Breast epithelium (tissue), 4 donors: ENCODE measurements at places on chromosomes 4 and X. TPM values are rescaled to one million over a fixed set of nuclear protein-coding genes. Genes with fewer than 3 reads are reported as not detected.

DNA sequence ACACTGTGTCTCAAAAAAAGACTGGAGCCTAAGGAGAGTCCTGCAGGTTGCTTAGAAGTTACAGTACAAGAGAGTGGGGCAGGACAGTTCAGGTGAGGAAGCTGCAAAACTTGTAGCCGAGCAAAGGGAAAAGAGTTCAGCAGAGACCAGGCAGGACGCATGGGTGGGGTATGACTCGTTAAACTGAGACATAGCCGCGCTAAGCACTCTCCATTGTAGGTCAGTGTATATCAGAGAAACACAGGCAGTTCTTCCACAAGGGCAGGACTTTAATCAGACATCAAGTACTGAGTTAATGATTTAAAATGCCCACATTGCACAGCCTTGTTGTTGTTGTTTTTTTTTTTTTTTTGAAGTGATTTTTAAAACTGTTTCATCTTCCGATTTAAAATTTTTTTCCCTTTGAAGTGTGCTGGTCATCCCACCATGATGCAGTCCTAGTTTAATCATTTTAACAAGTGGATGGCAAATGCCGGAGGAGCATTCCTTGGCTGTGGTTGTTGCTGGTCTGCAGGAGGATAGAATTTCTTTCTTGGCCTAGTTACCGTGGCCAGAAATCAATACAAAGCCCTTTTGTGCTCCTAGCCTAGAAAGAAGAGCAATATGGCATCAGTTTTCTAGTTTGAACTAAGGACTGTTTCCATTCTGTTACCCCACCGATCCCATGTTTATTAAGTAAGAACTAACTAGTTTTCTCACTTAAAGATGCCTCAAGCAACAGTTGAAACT lies 10.3 kb downstream of the LAP3 start:
- peak; percentile 29 for DNase-seq
- no peaks in the 10 kb centered on the region for H3K36me3 ChIP-seq
- no peaks in the 10 kb centered on the region for H3K4me1 ChIP-seq
- H3K4me3 ChIP-seq: no peak overlapping the region
- no peaks in the 10 kb centered on the region for H3K27me3 ChIP-seq

DNA sequence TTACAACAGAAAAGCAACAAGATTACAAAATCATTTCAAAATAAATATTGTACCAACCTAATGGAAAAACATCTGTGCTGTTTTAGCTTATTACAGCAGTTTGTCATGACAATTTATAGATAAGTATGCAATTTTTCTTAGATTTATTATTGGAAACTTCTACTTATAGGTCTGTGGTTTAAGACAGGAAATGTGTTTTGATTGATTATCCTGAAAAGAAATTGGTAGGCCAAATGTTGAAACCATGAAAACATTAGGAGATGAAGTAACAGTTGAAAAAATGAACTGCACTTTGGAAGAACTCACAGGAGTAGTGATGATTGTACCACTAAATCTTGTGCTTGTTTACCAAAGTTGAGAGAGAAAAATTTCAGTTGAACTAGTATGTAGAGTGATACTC lies 162.2 kb upstream of the GIMD1 start:
- no peak for DNase-seq
- H3K4me1 ChIP-seq: no peaks in the 10 kb centered on the region
- H3K4me3 ChIP-seq: no peak overlapping the region
- H3K27ac ChIP-seq: no peak overlapping the region
- no peaks in the 10 kb centered on the region for H3K36me3 ChIP-seq

- H3K27ac ChIP-seq: no peak overlapping the region
- H3K4me3 ChIP-seq: no peak overlapping the region
- no peaks in the 10 kb centered on the region for H3K36me3 ChIP-seq
- no peak for DNase-seq
- no peaks in the 10 kb centered on the region for H3K4me1 ChIP-seq
Observed at GRCh38 chrX:1751781-1752180, 136.9 kb downstream of the ASMT start.

DNA sequence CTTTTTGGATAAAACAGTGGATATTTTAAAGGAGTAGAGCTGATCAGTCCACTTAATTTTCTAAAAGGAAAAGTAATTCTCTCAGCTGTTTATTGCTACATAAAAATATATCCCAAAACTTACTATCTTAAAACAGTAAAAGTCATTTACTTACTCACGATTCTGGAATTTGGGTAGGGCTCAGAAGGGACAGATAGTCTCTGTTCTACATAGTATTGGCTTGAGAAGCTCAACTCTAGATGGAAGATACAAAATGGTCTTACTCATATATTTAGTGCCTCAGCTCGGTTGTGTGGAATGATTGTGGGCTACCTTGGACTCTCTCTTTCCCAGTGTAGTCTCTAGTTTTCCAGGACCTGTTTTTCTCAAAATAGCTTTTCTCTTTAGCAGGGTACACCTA lies 691.5 kb upstream of the POU3F4 start:
- no peaks in the 10 kb centered on the region for H3K4me1 ChIP-seq
- no peak overlapping the region for H3K27ac ChIP-seq
- no peak overlapping the region for H3K4me3 ChIP-seq

GRCh38 chrX:119055687-119056086 lies 17.1 kb upstream of the CT47C1 start:
- no peak overlapping the region for H3K4me3 ChIP-seq
- H3K27ac ChIP-seq: no peak overlapping the region
- no peaks in the 10 kb centered on the region for H3K36me3 ChIP-seq
- H3K27me3 ChIP-seq: no peaks in the 10 kb centered on the region

DNA sequence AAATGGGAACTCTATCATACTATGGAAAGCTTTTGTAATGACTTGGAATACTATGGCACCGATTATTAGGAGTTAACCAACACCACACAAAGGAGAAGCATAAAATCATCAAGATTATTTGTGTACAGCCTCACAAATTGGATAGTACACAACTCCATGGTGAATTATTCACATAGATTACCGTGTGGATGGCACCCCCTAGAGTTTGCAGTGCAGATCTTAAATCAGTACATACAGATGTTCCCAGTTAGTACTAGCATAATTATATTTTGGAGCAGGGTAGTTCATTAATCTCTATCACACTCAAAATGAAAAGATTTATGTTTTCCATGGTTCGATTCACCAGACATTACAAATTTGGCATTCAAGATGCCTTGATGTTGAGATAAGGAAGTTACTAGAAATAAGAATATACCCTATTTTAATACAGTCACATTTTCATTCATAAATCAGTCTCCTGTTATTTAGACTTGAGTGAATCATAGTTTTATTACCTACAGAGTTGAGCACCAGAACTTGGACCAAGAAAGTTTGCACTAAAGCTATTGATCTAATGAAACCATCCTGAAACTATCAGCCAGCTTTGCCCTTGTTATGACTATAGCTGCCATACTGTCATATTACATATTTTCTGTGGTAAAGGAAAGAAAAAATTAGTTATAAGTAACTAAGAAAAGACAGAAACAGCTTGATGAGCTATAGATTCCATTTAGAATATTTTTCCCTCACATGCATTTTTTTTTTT lies 531.8 kb downstream of the GLUD2 start:
- no peaks in the 10 kb centered on the region for H3K36me3 ChIP-seq
- H3K27ac ChIP-seq: no peak overlapping the region
- DNase-seq: no peak
- H3K27me3 ChIP-seq: no peaks in the 10 kb centered on the region
- no peaks in the 10 kb centered on the region for H3K4me1 ChIP-seq

GRCh38 chr4:111807576-111807975 lies 337.7 kb upstream of the FAM241A start:
- no peaks in the 10 kb centered on the region for H3K4me1 ChIP-seq
- no peak overlapping the region for H3K27ac ChIP-seq
- H3K4me3 ChIP-seq: no peak overlapping the region
- no peak for DNase-seq
- peaks cover 11% of the 10 kb centered on the region for H3K27me3 ChIP-seq

The PRKG2 gene
- total RNA-seq: 3.5 TPM

GRCh38 chrX:30283456-30284200 lies 25.6 kb downstream of the NR0B1 start:
- DNase-seq: no peak
- no peaks in the 10 kb centered on the region for H3K36me3 ChIP-seq
- no peaks in the 10 kb centered on the region for H3K4me1 ChIP-seq
- H3K27ac ChIP-seq: no peak overlapping the region

GRCh38 chr4:6681191-6681590 lies 12.5 kb upstream of the S100P start:
- no peak overlapping the region for H3K27ac ChIP-seq
- H3K4me1 ChIP-seq: peaks cover 10% of the 10 kb centered on the region
- H3K4me3 ChIP-seq: no peak overlapping the region
- H3K27me3 ChIP-seq: no peaks in the 10 kb centered on the region
- H3K36me3 ChIP-seq: no peaks in the 10 kb centered on the region
- no peak for DNase-seq

The FAM47E gene
- 6.1 TPM for total RNA-seq

GRCh38 chr4:172830295-172830764 lies 338.3 kb upstream of the GALNT7 start:
- no peak for DNase-seq
- no peak overlapping the region for H3K4me3 ChIP-seq
- H3K4me1 ChIP-seq: no peaks in the 10 kb centered on the region

The FGF13 gene
- 13.1 TPM for total RNA-seq

The ARMCX2 gene
- total RNA-seq: 40.2 TPM

DNA sequence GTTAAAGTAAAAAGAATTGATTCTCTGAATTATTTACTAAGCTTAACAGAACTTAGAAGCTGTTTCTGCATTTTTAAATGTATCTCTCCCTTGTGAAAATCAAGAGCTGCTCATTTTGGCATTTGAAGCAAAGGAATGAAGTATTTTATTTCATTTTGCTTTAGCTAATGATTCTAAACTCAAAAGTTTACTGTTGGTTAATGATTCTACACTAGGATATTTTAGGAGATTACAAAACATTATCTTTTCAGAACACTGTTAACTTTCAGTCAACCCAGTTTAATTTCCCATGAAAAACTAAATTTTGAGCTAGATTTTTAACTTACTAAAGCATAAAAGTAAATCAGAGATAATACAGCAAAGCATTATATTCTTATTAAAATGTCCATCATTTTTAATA lies 355.2 kb upstream of the CXorf51B start:
- H3K4me3 ChIP-seq: no peak overlapping the region
- H3K27ac ChIP-seq: no peak overlapping the region
- H3K4me1 ChIP-seq: no peaks in the 10 kb centered on the region

DNA sequence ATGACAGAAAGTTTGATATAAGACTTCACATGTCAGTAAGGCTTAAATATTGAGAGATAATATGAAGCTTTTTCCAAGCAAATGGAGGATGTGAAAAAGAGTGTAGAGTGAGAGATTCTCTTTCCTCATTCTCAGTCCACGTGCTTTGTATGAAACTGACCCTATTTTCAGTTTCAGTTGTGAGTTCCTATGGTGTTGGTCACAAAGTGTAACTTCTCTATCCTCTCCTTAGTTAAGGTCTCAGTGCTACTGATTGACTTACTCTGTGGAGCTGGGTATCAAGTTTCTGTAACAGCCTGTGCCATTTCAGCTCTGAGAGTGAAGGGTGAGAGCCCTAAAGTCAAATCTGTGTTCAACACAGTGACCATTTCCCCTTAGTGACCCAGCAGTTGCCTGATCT lies 277.2 kb downstream of the EPHA5 start:
- no peak for DNase-seq
- H3K36me3 ChIP-seq: no peaks in the 10 kb centered on the region
- H3K4me3 ChIP-seq: no peak overlapping the region
- H3K27ac ChIP-seq: no peak overlapping the region

GRCh38 chr4:184794470-184794869 lies 31.3 kb downstream of the ACSL1 start:
- H3K4me1 ChIP-seq: no peaks in the 10 kb centered on the region
- H3K27me3 ChIP-seq: no peaks in the 10 kb centered on the region
- H3K4me3 ChIP-seq: no peak overlapping the region
- no peak for DNase-seq

- peak overlapping the region; percentile 48 for H3K27ac ChIP-seq
- H3K36me3 ChIP-seq: no peaks in the 10 kb centered on the region
- no peaks in the 10 kb centered on the region for H3K4me1 ChIP-seq
- DNase-seq: no peak
- no peaks in the 10 kb centered on the region for H3K27me3 ChIP-seq
- no peak overlapping the region for H3K4me3 ChIP-seq
Observed at GRCh38 chr4:169941141-169941540, 85.1 kb downstream of the MFAP3L start.

The PALLD gene
- total RNA-seq: 186 TPM
